NCI-H2107 (cell line): ENCODE measurements at places on chromosomes 12 and 14.

- no peak for DNase-seq
Measured at GRCh38 chr12:120684523-120684932, 2.4 kb upstream of the MLEC start.

DNA sequence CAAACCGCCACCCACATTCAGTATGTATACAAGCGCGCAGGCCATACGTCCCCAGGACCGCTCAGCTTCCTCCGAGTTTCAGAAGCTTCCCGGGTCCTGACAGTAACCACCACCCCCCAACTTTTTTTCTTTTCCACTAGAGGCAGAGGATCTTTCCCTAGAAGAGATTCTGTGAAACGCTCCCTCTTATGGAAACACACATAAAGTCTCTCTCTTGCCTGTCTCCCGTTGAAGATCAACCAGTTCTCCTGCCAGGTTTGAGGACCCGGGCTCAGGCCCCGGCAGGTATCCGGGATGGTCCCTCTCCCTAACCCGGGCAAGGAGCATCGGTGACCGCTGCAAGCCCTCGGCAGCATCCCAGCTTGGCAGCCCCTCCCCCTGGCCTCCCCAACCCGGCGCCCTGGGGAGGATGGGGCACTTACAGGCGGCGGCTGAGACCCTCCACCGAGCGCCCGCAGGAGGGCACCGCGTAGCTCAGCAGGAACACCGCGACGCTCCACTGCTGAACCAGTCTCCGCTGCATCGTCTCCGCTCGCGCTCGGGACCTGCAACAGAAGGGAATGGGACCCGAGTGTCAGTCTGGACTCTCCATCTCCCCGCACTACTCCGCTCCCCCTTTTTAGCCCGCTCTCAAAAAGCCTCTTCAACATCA lies 3.4 kb downstream of the PTHLH start:
- no peak for DNase-seq

- DNase-seq, result no peak
Measured at GRCh38 chr14:65011538-65011937, 24.8 kb downstream of the FNTB start.

GRCh38 chr14:102236026-102236425 lies 68.9 kb downstream of the MOK start:
- no peak for DNase-seq
